ENCODE measurements at places on chromosomes 12 and 14. TPM values are rescaled to one million over a fixed set of nuclear protein-coding genes. Genes with fewer than 3 reads are reported as not detected.

CRACR2A gene
- polyA plus RNA-seq, result 0.22 TPM

RALGAPA1 gene
- polyA plus RNA-seq, result 13.3 TPM

DNA sequence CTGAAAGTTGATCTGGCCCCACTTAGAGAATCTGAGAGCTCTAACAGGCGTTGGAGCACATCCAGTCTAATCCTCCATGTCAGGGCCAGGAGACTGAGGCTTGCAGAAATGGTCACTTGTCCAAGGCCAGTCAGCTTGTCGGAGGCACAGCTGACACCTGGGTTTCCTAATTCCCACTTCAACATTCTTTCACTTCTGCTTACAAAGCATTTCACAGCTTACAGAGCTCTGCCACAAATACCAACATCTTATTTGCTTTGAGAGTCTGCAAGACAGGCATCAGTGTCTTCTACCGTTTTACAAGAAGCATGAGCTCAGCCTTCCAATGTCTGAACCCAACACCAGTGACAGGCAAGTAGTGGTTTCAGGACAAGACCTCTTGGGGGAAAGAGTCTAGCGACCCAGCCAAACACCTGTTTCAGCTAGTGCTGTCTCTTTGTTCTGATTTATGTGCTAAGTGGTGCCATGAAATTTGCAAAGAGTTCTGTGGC lies 31.8 kb downstream of the ISCA2 start:
- DNase-seq, result no peak

DNA sequence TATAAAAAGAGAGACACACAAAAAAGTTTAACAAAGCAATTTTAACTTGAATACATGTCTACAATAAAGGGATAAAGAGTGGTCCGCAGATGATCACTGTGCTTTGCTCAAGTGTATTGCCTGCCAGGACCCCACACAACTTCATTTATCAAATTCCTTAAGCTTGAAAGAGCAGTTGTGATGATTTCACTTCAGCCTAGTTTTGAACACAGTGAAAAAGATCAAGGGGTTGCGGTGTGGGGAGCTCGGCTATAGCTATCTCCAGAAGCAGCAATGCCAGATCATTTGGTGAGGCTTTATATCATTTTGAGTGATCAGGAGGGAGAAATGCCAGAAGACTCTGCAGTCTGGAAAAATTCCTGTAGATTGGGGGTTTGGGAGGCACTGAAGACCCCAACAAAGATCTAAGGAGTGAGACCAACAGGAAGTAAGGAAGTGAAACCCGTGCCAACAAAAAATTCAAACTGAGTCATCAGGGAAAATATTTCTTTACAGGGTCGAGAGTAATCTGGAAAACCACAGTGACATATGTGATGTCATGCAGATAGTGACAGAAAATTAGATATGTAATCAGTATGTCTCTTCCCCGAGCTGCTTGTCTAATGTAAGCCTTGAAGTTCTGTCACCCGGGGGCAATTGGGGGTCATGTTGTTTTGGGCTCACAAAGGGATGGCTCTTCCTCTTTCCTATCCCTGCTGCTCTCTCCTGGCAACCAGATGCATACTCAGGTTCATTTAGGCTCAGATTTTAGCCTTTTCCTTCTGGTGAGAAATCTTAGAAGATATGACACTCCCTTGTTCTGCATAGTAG lies 221.8 kb downstream of the MSRB3 start:
- no peak for DNase-seq

DNA sequence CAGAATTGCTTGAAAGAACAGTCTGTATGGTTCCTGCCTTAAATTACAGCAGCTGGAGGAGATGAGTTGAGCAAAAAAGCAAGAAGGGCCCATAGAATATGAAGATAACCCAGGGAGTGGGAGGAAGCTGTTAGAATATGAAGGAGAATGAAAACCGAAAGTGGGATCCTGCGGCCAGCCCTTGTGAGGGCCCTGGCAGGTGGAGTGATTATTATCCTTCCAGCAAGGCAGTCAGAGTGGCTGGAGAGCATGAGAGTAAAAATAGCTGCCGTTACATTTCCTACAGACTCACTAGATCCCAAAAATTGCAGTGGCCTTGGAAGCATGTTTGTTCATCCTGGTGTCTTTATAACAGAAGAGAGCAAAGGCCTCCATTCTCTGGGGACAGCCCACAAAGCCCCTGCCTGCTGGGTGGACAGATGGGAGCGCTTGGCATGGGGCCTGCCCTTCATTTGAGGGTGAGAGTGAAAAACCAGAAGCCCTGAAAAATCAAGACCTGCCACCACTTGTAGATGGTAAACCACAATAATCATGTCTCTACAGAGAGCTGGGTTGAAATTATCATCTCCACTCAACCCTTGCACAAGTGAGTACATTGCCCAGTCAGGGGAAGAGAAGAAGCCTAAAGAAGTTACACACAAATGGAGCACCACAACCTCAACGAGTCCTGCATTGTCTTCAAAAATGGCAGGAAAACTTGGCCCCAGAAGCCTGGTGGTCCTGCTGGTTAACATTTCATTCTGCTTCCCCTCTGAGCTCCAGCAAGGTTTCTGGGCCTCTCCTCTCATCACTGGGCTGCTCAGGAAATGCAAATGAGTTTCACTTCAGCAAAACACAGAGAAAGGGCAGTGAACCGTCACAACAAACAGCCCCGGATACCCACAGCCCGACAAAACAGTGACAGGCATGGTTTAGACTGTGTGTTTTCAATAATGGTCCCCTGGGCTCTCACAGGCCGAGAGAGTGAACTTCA lies 20.5 kb downstream of the ZDHHC22 start:
- peak; percentile 8 for DNase-seq
